Stimulated activated CD8-positive, alpha-beta memory T cell treated with anti-CD3 and anti-CD28 coated beads, Interleukin-2, amount 100 ng/mL, for 1 hour (primary cell): ENCODE measurements at places on chromosomes 7 and 10.

- DNase-seq = no peak
Observed at GRCh38 chr10:117551330-117552155, 9.0 kb downstream of the EMX2 start.

DNA sequence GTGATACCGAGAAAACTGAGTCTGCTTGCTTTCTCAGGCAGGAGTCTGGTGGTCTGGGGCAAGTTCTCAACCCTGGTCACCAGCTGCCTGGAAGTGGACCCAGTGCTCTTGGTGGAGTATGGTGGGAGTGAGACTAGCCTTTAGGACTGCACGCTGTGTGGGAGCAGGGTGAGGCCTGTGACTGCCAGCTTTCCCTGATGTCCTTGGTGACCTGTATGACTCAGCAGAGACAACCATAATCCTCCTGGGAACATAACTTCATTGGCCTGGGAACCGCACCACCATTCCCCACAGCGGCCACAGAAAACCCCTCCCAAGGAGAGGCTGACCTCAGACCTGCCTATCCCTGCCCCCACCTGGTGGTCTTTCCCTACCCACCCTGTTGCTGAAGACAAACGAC is 139.5 kb upstream of the CHRM2 start:
- no peak for DNase-seq

DNA sequence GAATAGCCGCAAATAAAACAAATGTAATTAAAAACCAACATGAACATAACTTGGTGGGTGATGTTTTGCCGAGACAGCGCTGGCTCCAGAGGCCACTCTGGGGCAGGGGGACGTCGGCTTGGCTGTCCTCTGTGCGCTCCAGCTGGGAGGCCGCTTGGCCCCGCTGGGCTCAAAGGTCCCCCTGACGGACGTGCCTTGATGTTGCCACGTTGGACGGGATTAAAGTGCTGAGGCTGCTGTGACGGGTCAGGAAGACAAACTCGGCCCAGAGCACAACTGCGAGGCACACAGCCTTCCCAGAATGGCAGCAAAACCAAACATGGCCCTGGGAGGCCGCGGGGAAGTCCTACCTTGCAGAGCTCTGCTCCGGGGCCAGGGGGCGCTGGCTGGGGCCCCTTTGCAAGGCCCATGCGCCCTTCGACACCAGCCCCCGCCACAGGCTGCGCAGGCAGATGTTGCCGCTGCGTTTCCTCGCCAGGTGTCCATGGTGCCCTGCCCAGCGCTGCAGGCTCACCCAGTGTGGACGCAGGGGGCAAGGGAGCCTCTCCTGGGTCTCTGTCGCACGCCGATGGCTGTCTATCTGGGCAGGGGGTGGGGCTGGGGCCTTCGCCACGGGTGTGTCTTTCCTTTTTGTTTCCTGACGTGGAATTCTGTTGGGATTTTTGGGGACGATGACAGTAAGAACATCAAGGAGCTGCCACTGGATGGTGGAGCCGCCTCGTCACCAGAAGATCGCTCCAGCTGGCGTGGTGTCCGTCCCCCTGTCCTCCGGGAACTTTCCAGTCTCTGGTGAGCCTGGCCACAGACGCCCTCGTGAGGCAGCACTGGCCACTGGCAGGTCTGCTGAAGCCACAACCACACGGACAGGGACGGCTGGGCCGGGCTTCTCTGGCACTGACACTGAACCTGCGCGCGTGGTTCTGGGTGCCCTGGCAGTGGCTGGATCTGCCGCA is 99.6 kb upstream of the DIP2C start:
- DNase-seq = no peak

DNA sequence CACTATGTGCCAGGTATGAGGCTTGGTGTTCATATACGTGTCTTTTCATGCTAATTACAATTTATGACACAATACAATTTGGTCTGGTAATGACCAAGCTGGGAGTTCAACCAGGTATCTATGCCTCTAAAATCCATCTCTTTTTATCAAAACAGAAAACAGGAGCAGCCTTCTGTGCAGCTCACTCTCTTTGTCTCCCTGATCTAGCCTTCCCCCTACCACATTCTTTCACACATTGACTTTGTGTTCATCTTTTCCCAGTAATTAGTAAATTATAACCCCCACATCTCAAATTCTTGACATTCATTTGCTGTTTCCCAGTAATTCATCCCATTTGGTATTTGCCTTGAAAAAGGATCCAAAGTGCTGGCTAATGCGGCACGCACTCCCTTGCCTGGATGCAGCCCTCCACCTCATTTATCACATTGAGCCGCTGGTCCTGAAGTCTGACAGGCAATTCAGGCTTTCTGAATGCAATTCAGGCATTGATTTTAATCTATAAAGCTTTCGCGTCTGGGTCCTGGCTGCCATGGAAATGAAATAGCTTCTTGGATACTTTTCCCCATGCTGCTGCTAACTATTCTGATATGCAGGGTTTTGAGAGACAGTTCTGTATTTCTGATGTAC is 112.5 kb upstream of the ANKRD1 start:
- DNase-seq = no peak

DNA sequence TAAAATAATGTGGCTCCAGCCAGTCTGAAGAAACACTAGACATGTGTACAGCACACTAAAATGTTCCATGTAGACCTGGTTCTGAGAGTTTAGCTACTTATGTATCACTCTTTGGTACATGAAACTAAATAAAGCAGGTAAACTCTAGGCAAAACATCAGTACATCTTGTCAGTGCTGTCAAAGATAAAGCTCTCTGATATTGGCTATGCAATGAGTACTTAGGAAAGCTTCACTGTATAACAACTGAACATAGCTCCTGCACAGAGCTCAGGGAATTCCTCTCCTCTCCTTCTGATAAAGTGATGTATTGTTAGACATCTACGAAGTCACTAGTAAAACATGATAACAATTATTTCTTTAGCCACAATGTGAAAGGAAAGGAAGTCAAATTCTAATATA is 3.5 kb downstream of the LRRN3 start:
- DNase-seq = no peak

- DNase-seq = no peak
Observed at GRCh38 chr10:74048433-74048832, 50.5 kb downstream of the VCL start.

GRCh38 chr7:151808400-151809145 is 68.3 kb downstream of the PRKAG2 start:
- DNase-seq = no peak

DNA sequence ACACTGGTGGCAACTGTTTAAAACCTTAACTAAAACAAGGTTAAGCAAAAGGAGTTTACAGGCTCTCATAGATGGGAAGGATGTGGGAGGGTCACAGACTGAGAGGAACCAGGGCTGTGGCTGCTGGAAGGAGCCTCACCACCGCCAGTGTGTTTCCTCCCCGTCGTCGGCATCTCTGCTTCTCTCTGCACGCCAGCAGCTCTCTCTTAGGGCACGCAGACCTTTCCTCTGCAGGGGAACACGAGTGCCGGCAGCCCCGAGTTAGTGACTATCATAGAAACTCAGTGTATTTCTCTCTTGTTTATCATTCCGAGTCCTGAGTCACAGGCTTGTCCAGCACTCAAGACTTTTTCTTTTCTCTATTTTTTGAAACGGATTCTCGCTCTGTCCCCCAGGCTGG is 8.1 kb upstream of the SH2D4B start:
- no peak for DNase-seq

DNA sequence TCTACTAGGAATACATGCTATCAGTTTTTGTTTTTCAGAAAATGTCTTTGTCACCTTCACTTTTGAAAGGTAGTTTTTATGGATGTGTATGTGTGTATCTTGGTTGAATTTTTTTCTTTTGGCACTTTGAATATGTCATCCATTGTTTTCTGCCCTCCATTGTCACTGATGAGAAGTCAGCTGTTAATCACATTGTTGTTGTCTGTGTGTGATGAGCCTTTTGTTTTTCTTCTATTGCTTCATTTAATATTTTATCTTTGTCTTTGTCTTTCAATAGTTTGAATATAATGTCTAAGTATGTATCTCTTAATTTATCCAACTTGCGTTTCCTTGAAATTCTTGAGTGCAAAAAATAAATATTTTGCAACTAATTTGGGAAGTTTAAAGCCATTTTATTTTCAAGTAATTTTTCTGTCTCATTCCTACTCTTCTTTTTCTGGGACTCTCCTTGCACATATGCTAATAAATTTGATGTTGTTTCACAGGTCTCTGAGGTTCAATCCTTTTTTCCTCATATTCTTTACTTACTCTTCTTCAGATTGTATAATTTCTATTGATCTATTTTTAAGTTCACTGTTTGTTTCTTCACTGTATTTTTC is 546.9 kb upstream of the GHITM start:
- DNase-seq = no peak

GRCh38 chr7:123751821-123752220 is 3.0 kb upstream of the WASL start:
- DNase-seq = no peak

GRCh38 chr10:127908106-127908958 is 1.4 kb downstream of the PTPRE start:
- DNase-seq = no peak

GRCh38 chr10:93357680-93358079 is 124.5 kb downstream of the MYOF start:
- no peak for DNase-seq

DNA sequence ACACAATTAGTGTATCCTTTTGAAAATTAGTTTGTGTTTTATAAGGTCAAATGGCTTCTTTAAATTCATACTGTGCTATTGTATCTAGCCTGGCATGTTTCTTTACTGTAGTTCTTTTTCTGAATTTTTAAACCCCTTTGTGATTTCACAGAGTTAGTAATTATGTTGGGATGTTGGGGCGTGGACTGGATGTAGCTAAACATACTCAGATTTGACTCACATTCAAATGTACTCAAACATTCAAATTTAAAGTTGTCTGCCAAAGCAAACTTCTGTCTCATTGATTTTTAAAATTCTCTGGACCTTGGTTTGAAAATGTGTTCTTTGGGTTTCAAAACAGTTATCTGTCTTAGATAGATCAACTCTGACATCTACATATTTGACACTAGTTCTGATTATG is 7.2 kb upstream of the NRP1 start:
- no peak for DNase-seq

DNA sequence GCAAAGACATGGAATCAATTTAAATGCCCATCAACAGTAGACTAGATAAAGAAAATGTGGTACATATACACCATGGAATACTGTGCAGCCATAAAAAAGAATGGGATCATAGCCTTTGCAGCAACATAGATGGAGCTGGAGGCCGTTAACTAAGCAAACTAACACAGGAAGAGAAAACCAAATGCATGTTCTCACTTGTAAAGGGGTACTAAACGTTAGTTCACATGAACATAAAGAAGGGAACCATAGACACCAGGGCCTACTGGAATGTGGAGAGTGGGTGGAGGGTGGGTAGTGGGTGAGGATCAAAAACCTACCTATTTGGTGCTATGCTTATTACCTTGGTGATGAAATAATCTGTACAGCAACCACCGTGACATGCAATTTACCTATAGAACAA is 78.4 kb upstream of the GSDME start:
- DNase-seq = no peak

- no peak for DNase-seq
Observed at GRCh38 chr7:103996017-103996551, 6.6 kb upstream of the RELN start.

DNA sequence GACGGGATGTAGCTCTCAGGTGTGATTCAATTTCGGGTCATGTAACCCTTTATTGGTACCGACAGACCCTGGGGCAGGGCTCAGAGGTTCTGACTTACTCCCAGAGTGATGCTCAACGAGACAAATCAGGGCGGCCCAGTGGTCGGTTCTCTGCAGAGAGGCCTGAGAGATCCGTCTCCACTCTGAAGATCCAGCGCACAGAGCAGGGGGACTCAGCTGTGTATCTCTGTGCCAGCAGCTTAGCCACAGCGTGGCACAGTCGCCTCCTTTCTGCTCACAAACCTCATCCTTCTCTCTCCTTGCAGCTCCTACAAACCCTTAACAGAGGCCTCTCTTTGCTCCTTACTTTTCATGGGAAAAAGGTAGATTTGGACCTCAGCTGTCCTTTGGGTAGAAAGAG is 197.5 kb upstream of the PRSS58 start:
- no peak for DNase-seq

DNA sequence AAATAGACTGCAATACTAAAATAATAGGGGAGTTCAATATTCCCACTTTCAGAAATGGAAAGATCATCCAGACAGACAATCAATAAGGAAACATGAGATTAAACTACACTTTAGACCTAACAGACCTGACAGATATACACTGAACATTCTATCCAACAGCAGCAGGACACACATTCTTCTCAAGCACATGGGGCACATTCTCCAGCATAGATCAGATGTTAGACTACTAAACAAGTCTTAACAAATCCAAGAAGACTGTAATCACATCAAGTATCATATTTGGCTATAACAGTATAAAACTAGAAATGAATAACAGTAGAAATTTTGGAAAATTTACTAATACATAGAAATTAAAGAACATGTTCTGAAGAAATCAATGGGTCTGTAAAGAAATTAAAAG is 458.9 kb upstream of the ANKRD30A start:
- DNase-seq = no peak

DNA sequence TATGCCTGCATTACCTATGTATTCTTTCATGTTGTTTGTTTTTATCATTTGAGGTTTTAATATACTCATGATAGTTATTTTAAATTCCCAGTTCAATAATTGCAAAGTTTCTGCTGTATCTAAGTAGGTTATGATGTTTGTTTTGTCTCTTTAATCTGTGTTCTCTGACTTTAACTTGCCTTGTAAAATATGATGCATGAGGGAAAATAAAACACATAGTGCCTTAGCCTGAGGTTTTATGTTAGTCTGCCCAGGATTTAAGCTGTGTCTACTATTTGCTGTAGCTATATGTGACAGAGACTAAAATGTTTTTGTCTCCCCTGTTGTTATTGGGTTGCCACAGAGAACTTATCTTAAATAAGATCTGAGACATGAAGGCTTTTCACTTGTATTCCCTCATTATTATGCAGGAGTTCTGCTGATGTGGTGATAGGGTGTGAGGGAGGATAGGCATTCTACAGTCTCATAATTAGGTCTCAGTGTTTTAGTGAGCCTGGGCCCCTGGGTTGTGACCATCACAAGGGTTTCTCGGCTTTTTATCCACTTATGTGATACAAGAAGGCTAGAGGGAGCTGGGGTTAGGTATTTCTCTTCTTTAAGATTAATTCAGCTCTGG is 582.5 kb downstream of the CNTNAP2 start:
- no peak for DNase-seq

DNA sequence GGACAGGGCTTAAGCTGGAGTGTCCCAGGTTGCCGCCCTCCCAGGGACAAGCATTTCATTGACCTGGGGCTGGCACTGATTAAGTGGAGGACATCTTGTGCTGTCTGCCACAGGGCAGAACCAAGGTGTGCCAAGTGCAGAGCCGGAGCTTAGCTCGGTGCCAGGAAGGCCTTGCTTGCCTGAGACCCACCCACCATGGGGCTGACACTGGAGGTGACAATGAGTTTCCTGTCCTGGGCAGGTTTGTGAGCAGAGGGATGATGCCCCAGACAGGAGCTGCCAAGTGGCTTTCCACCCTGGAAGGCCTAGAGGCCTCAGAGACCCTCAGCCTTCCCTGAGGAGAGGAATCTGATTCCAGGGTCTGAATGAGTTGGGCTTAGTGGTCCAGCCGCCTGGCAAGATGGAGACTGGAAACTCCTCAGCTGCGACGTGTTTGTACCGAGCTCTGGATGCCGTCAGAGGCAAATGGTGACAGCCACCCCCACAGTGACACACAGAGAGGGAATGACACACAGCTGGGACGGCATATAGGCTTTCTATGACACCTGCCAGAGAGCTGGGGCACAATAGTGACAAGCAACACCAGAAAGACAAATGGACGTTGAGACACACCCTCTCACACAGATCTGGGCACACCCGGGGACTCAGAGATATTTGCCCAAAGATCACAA is 2.6 kb downstream of the ADCYAP1R1 start:
- no peak for DNase-seq
